HCT116 (cell line): ENCODE measurements at places on chromosomes 5 and 9.
A peak's percentile ranks its signal among the peaks of the same experiment; 100 is the strongest.

DNA sequence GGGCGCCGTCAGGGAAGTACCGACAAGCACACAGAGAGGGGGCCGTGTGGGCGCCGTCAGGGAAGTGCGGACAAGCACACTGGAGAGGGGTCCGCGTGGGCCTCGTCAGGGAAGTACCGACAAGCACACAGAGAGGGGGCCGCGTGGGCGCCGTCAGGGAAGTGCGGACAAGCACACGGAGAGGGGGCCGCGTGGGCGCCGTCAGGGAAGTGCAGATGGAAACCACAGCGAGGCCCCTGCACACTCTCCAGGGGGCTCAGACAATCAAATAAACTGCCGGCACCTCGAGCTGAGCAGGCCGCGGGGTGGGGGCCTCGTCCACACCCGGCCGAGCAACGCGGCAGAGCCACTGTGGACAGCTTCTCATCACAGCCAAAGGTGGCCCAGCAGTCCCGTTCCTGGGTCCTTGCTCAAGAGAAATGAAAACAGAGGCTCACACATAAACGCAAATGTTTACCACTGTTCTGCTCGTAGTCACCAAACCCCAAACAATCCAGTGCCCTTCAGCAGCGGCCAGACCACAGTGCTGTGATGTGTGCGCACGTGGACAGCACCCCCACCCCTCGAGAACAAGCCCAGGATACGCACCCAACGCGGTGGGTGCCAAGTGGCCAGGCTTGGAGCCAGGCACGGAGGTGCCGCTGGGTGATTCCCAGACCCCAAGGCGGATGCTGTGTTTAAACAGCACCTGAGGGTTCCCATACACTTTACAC lies 24.7 kb downstream of the TPPP start:
- DNase-seq = no peak

- no peak for DNase-seq
These were observed 1.5 kb downstream of the AK6 start for GRCh38 chr5:69367697-69368279.

- no peak for DNase-seq
These were observed 40.4 kb downstream of the GNAQ start for GRCh38 chr9:77991191-77991590.

GRCh38 chr9:23492126-23493002 lies 333.7 kb downstream of the ELAVL2 start:
- no peak for DNase-seq

- peak; percentile 10 for DNase-seq
These were observed 42.1 kb downstream of the TMOD1 start for GRCh38 chr9:97543561-97543960.
